ENCODE measurements at places on chromosomes 13 and 19.

DNA sequence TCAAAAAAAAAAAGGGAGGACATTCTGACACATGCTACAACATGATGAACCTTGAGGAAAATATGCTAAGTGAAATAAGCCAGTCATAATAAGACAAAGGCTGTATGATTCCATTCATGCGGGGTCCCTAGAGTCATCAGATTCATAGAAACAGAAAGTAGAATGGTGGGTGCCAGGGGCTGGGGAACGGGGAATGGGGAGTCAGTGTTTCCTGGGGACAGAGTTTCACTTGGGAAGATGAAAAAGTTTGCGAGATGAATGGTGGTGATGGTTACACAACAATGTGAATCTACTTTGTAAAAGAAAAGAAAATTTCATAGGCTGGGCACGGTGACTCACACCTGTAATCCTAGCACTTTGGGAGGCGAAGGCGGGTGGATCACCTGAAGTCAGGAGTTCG lies 6.1 kb upstream of the CLEC4G start:
- DNase-seq, result no peak

DNA sequence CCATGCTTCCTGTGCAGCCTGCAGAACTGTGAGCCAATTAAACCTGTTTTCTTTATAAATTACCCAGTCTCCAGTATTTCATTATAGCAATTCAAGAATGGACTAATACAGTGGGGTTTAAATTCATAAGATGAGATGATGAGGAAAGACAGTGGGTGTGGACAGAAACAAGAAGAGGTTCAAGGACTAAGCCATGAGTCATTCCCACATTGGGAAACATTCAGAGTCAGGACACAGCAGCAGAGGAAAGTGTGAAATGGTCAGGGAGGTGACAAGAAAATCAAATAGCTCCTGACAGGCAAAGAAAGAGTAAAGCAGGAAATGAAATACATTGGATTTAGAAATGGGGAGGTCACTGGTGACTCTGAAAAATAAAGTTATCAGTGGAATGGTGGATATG lies 9.1 kb downstream of the ZNF841 start:
- no peak for DNase-seq

DNA sequence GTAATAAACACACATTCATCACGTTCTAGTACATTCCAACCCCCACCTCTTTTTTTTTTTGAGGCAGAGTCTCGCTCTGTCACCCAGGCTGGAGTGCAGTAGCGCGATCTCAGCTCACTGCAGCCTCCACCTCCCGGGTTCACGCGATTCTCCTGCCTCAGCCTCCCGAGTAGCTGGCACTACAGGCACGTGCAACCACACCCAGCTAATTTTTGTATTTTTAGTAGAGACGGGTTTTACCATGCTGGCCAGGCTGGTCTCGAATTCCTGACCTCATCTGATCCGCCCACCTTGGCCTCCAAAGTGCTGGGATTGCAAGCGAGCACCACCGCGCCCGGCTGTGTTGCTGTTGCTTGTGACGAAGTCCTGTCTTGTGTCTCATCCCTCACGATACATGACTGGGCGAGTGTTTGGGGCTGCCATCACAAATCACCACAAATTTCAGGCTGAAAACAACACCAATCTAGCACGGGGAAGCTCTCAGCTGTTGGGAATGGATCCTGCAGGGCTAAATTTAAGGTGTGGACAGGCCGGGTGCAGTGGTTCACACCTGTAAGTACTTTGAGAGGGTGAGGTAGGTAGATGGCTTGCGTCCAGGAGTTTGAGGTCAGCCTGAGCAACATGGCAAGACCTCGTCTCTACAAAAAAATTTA lies 15.7 kb downstream of the MOB3A start:
- DNase-seq, result no peak

GRCh38 chr19:13600802-13601201 lies 94.5 kb upstream of the CACNA1A start:
- DNase-seq, result no peak

DNA sequence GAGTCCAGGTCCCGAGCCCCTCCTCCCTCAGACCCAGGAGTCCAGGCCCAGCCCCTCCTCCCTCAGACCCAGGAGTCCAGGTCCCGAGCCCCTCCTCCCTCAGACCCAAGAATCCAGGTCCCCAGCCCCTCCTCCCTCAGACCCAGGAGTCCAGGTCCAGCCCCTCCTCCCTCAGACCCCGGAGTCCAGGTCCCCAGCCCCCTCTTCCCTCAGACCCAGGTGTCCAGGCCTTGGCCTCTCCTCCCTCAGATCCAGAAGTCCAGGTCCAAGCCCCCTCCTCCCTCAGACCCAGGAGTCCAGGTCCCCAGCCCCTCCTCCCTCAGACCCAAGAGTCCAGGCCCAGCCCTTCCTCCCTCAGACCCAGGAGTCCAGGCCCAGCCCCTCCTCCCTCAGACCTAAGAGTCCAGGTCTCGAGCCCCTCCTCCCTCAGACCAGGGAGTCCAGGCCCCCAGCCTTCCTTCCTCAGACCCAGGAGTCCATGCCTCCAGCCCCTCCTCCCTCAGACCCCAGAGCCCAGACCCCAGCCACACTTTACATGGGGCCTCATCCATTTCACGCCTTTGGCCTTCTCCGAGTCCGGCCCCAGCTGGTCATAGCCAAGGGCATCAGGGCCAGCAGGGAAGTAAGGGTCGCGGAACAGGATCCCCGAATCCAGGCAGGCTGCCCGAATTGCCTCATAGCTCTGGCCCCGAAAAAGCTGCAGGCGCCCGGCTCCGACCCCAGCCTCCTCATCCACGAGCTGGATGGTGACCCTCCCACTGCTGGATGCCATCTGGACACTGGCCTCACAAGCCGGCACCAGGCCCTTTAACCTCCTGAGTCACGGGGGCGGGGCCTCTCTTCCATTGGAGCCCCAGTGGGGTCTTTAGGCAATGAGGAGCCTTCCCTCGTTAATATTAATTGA lies 628 bp downstream of the CAPN12 start:
- no peak for DNase-seq

GRCh38 chr13:32976056-32976805 lies 40.0 kb upstream of the KL start:
- no peak for DNase-seq

DNA sequence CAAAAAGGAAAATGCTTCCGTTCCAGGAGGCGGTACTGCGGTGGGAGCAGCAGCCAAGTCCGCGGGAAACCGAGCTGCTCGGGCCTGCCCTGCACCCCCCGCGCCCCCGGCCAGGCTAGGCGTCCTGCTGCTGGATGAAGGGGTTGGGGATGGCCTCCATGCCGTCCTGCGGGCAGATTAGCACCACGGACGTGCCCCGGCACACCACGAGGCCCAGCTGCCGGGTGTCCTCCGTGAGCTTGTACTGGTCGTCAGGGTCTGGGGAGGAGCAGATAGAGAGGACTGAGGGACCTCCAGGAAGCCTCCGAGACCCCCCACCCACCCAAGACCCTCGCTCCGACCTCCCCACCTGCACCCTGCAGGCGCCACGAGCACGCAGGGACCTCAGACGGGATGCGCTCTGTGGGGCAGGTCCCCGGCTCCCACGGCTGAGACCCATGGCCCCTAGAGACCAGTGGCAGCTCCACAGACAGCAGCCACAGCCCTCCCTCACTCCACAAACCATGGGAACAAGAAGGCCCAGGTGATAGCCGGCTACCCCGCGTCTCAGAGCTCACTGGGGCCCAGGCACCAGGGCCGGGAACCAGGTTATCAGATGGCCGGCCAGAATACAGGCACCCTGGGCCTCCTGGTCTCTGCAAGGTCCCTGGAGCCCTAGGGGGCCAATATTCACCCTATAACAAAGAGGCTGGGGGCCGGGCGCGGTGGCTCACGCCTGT lies 6.7 kb downstream of the LSM7 start:
- no peak for DNase-seq

DNA sequence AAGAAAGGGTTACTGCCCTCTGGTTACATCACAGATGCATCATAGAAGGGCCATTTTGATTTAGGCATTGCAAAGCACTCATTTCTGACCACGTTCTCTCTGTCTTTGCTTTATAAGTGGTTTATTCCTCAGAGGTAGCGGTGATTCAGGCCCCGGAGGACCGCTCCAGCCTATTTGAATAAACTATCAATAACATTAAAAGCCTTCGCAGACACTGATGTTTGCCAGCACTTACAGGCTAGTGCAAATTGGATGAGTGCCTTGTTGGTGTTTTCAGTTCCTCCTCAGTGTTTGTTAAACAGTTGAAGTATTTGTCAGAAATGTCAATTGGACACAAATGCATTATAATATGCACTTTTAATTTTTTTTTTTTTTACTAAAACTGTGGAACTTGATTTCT lies 120.2 kb downstream of the RXFP2 start:
- no peak for DNase-seq

GRCh38 chr19:14472202-14472938 lies 2.8 kb downstream of the PTGER1 start:
- DNase-seq, result peak; percentile 29

DNA sequence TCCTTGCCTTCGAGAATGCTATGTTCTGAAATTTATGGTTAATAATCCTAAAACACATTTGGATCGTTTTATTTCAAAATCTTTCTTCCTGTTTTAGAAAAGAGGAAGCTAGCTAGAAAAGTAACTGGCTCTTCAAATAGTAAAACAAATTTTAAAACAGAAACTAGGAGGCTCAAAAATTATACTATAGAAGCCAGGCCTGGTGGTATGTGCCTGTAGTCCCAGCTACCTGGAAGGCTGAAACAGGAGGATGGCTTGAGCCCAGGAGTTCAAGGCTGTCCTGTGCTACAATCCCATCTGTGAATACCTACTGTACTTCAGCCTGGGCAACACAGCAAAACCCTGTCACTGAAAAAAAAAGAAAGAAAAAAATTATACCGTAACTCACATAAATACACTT lies 57.9 kb downstream of the ELF1 start:
- no peak for DNase-seq

DNA sequence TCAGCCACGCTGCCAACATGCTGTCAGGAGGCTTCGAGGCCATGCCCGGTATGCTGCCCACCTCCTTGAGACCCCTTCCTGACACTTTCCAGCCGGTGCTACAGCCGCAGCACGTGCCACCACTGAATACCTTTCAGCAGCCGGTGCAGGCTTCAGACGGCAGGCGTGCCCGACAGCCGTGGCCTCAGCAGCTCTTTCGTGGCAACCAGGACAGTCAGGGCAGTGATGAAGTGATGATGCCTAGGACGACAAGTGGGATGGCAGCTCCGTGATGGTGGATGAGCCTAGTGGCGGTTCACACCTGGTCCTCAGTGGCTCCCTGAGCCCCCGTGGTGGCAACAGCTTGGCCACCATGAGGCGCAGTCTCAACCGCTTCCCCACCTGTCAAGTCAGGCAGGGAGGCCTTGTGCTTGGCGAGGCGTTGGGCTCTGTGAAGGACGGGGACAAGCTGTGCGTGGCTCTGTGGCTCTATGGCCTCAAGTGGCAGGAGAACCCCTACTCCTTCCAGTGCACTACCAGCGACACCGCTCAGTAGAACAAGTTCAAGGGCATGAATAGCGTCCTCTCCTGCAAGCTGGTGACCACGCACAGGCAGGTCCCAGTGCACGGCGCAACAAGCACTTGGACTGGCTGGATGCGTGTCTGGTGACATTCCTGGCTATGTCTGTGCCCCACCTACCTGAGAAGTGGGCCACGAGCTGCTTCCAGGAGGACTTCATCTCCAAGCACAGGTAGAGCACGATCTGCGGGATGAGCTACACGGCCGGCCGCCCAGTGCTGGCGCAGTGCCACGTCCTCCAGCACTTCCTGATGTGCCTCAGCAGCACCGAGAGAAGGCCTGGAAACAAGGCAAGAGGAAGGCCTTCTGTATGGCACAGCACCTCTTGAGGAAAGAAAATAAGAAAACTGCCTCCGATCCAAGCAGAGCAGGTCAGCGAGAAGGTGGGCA lies 18.2 kb upstream of the ZNF14 start:
- no peak for DNase-seq

DNA sequence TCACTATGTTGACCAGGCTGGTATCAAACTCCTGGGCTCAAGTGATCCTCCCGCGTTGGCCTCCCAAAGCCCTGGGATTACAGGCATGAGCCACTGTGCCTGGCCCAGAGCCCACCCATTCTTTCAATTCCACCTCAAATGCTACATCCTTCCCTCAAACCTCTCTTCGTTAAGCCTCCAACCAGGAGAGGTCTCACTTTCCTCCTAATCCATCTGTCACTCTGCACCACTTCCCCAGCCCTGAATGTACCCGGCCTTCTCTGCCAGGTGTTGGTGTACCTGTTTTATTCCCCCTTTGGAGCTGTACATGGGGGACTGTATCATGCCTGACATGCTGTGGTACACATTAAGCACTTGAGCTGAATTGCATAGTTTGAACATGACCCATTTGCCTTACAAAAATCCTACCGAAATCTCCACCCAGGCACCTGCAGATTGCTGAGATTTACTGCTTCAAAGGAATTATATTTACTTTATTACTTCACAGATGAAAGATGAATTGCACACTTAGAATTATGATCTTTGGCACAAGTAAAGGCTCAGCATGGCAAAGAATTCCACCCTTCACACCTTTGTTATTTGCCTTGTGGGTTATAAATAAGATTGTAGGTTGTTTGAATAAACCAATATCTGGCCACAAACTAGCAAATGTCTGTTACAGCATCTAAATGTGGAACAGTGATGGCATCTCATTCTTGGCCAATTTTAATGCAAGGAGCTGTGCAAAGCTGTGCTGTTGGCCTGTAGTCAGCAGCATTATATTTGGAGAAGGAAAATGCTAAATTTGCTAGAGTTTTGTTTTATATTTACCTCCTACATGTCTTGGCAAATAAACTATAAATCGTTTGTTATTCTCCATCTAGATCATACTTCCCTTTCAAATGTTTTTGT lies 15.6 kb upstream of the WASF3 start:
- DNase-seq, result no peak

DNA sequence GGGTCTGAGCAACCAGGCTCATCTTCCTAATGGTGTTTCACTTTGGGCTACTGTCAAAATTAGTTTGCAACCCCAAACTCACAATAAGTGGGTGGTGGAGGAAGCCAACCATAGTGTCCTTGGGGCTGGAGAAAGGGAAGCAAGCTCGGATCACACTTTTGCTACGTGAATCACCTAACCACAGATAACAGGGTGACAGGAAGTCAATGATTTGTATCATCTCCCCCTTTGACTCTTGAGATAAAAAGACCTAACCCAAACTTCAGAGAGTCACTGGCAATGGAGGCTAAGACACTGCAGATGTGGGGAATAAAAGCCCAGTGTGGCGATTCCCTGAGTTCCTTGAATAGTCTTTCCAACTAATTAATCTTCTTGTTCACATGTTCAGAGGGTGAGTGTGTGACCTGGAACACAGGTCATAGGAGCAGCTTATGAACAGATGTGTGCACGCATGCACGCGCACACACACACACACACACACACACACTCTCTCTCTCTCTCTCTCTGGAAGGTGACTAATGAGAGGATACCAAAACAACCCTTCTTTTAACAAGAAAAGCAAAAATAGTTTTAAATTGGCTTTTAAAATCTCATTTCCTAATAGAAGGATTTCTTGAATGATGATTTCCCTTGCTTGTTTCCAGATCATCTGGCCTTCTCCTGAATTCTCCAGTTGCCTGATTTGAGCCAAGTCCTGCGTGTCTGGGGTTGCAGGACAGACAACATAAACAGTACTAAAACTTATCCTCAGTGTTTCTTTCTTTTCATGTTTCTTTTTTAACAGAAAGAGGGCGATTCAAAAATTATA lies 21.2 kb upstream of the DOCK9 start:
- no peak for DNase-seq

Measured in LoVo (cell line).